CD4-positive, alpha-beta T cell (primary cell): ENCODE measurements at places on chromosomes 4 and X.

DNA sequence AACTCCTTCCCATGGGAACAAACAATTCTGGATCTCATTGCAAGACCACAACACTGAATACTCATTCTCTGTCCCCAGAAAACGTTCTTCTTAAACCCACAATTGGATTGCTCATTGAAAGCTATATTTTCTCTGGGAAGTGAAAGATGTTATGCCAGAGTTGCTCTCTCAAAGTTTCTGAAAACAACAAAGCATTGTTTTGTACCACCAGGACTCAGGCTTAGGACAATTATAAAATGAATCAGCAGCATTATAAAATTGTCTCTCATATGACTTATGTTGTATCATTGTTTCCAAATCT lies 26.5 kb downstream of the TFDP3 start:
- DNase-seq: no peak

- no peak for DNase-seq
Observed at GRCh38 chr4:151997461-151997860, 236.7 kb upstream of the GATB start.

- no peak for DNase-seq
Observed at GRCh38 chr4:14844061-14844460, 158.2 kb upstream of the CPEB2 start.

DNA sequence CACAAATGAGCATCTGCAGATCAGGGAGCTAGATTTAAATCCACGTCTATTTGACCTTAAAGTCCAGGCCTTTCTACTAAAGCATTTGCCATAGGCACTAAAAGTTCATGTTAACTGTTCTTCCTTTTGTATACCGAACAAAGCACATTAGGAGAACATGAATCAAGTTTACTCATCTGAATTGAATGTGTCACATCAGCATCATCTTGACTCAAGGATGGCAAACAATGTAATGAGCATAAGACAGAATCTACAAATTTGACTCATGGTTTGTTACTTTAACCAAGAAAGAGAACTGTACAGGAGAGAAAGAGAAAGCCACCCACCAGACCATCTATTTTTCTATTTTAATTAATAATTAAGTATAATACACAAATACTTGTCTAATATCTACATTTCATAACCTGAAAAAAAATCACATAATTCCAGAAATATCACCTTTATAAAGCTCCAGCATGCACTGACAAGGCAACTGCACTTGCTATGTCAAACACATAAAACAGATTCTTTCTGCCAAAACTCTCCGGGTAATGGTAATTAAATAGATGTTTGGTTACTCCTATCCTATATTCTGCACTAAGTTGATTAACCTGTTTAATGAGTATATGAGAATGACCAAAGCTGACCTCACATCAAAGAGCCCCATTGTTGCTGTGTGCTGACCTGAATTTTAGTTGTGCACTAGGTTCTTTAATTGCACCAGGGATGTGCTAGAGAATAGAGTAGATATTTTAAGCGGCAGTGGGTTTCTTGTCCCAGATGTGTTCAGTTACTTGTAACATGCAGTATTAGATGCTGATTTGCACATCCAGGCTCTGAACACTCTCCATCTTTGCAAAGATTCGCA lies 42.5 kb upstream of the LEF1 start:
- DNase-seq: no peak

GRCh38 chr4:7632341-7632740 lies 197.6 kb upstream of the PSAPL1 start:
- DNase-seq: no peak

DNA sequence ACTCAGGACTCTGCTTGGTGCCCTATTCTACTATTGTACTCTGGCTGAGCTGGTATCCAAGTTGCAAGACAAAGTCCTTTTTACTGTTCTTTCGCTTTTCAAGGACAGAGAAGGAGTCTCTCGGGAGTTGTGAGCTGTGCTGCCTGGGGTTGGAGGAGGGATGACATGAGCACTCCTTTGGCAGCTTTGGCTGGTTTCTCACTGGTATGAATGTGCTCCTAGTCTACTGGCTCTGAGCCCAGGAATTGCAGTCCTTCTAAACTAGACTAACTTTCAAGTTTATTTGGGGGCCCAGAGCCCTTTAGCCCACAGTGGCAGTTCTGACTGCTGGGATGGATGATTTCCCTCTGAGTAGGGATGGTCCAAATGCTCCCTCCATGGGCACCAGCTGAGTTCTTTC lies 997.1 kb downstream of the RAB28 start:
- DNase-seq: no peak

DNA sequence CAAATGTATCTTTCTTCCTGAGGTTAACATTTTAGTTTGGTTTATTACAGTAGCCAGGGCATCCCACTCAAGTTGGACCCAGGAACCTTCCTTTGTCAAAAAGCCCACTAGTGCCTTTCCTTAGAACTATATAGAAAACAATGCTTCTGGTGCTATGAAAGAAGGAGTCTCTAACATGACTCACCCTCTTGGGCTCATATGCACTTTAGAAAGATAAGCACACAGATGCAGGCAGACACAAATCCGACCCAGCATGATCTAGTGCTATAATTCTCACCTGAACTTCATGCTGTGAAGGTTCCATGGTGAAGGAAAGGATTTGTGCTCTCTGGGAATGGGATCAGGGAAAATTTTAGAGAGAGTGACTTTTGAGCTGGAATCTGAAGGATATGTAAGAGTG lies 289.4 kb downstream of the ANKRD50 start:
- DNase-seq: no peak

DNA sequence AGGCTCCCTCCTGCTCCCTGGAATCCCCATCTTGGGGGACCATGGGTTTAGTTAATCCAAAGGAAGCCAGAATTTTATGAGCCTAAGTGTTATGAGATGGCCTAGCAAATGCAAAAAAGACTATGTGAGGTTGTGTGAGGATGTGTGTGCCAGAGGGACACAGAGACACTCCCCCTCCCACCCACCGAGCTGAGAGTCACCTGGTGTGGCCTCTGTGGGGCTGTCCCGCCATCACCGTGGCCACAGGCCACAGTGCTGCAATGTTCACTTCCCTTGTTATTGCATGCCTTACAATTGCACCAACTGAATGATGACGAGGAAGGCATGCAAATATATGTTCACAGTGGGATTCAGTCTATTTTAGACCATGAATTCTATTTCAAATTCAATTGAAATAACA lies 601 bp upstream of the FGFBP2 start:
- no peak for DNase-seq

GRCh38 chrX:139890991-139891700 lies 41.7 kb downstream of the ATP11C start:
- DNase-seq: no peak

GRCh38 chr4:14752341-14753046 lies 249.8 kb upstream of the CPEB2 start:
- no peak for DNase-seq
